NCI-H1417 treated with DMSO at 0.1 percent for 48 hours (cell line): ENCODE measurements at places on chromosomes 12 and 14.

DNA sequence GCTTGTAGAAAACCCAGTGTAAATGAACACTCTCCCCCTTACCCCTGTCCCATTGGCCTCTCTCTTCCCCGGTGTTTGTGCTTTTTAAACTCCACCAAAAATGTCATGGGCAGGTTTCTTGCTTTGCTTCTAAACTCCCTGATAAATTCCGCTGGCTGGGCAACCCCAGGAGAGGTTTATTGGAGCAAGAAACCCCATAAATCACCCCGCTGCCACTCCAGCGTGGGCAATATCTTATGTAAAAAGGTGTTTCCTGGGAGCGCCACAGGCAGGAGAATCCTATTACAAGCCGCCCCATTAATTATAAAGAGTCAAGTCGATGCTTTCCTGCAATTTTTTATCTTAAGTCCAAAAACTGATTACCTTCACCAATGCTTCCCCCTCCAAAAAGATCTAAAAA is 22.8 kb downstream of the LHX5 start:
- DNase-seq, result no peak

DNA sequence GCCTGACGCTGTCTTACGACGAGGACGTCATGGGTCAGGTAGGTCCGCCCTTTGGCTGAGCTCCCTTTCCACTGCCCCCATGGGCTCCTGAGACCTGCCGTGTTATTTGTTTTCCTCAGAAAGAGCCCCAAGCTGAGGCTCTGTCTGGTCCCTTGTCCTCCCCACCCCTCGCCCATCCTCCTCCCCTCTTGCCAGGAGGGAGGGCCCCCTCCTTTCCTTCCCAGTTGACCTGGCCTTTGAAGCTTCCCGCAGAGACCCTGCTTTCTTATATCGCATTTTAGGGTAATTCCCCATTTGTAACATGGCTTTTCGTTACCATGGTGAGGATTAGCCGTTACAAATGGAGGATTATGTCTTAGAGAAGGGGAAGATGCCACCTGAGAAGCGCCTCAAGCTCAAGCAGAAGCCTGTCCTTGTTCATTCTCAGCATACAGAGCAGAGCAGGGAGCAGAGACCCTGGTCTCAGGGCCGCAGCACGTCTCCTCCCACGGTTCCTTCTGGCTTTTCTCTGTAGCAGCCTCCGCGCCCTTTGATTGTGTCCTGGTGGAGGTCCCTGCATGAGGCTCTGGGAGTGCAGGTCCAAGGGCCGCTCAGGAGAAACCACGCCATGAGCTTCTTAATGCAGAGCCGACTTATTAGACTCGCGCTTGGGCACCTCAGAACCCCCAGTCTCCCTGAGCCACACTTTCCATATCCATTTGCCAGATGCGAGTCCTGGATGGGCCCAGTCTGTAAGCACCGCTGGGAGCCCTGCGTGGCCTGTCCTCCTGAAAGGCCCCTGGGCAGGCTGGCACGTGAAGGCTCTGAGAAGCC is 47.2 kb downstream of the UBE3B start:
- no peak for DNase-seq

- DNase-seq, result no peak
These were observed 161.2 kb downstream of the DAD1 start for GRCh38 chr14:22427771-22428231.

- no peak for DNase-seq
These were observed 135.5 kb downstream of the PAWR start for GRCh38 chr12:79555028-79555925.

DNA sequence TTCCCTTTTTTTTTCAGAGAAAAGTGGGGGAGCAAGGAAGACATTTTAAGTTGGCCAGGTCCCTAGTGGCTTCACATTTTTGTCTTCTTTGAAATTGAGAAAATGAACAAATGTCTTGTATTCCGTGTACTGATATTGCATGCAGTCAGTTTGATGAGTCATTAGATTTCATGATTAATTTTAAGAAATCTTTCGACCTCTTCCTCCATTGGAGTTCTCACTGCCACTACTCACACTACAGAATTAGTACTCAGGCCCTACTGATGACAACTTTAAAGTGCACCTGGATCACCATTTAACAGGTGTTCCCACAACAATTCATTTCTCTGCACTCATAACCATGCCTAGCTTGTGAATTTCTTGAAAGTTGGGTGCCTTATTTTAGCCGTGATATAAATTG is 50.5 kb downstream of the SAMD4A start:
- no peak for DNase-seq

GRCh38 chr12:123127182-123127495 is 23.8 kb downstream of the PITPNM2 start:
- no peak for DNase-seq

DNA sequence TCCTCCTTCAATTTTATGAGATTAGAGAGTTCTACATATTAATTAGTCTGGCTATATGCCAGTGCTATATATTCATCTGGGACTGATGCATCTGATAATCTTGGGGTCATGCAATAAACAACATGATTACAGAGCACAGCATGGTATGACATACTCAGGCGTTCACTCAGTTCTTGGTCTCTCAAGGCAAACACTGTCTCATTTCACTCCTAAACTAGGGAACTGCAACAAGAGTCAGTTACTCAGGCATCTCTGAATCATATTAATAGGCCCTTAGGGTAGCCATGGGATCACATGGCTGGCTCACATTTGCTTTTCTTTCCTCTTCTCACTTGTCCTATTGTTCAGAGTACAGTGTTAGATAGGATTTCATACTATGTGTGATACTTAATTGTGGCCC is 91.8 kb upstream of the TMEM260 start:
- no peak for DNase-seq

- DNase-seq, result no peak
These were observed 465.3 kb upstream of the RGS6 start for GRCh38 chr14:71466946-71467345.

GRCh38 chr12:131598717-131599116 is 112.2 kb upstream of the SFSWAP start:
- DNase-seq, result no peak

- DNase-seq, result no peak
These were observed 87.1 kb downstream of the SINHCAF start for GRCh38 chr12:31238764-31239387.

GRCh38 chr14:26394150-26394810 is 203.6 kb downstream of the NOVA1 start:
- DNase-seq, result peak; percentile 99

- no peak for DNase-seq
These were observed 1.3 kb downstream of the MBD6 start for GRCh38 chr12:57523706-57524614.

DNA sequence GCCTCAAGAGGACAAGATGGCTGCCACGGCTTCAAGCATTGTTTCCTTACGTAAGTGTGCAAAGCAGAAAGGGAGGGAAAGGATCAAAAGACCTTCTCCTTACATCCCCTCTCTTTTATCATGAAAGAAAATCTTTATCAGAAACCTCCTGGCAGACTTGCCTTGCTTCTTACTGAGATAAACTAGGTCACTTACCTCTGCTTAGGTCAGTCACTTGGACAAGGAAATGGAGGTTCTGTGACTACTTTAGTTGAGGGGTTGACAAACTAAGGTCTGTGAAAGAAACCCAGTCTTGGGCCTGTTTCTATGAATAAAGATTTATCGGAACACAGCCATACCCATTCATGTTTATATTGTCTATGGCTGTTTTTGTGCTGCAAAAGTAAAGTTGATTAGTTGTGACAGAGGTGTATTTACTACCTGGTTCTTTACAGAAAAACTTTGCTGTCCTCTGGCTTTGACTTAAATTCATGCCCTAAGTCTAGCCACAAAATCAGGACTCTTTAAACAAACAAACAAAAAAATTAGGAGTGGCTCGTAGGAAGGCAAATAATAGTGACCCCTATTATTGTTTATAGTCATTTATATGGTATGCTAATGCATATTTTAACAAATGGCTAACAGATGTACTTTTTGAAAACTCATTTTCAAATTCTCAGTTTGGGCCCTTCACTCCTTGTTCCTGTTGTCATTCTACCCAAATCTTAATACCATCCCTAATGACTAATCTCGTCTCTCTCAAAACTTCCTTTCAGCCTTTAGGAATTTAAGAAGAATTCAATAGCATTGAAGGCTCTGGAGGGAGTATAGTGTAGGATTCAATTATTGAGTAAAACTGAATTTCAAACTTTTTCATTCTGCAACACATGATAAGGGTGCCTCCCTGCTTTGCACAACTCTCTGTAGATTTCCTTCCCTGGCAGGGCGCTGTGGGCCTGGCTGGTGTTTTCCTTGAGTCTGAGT is 42.0 kb upstream of the ATP2B1 start:
- DNase-seq, result no peak

DNA sequence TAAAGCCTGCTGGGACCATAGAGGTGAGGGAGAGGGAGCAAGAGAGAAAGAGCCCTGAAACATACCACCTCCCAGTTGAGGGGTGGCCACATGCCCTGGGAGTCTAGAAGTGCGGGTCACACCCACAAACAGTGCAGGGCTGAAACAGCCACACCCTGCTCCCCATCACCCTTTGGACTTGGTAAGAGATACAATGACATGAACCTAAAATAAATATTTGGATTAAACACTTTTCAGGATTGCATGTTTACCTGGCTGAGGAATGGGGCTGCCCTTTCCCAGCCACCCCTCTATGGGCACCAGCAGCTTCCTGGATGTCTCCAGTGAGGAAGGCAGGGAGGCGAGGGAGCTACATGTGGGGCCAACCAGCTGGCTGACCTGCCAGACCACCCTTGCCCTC is 39.0 kb upstream of the TC2N start:
- no peak for DNase-seq
